Daoy (cell line): ENCODE measurements at places on chromosomes 11 and 22.
A peak's percentile ranks its signal among the peaks of the same experiment; 100 is the strongest.

GRCh38 chr11:9028581-9028980 is 24.8 kb upstream of the NRIP3 start:
- no peak for DNase-seq

DNA sequence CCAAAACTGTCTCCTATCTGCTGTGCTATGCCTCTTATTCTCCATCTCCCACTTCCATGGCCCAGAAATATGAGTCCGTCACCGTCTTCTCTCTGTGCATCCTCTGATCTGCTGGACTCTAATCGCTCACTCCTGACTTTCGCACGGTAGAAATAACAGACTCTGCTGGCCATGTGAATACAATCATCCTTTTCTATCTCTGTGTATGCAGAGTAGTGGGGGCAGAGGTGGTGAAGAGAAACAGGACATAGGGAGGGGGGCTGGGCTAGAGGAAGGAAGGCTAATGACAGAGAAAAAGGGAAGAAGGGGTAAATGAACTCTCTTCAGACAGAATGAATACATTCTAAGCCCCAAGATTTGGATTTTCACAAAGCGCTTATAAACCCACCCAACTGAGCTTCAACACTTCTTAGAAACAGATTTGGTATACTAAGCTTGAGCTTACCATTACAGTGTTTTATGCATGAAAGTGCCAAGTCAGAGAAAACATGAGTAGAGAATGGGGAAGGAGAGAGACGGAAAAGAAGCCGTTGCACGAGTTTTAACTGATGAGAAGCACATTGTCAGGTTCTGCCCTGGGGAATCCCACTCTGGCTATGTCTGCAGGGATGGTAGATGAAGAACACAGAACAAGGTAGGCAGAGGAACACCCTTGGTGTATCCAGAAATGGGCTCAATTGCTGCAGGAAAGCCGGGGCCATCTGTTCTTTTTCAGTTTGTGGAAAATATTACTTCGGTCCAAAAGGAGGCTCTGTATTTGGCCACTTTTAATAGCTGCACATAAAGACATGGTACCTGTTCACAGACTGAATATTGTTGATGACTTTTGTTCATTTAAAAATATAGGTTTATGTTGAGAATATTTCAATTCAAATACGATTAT is 324.7 kb downstream of the ETS1 start:
- DNase-seq = no peak

- no peak for DNase-seq
Observed at GRCh38 chr11:33325451-33325850, 68.3 kb downstream of the HIPK3 start.

GRCh38 chr11:82890002-82890341 is 10.3 kb downstream of the PRCP start:
- no peak for DNase-seq

- DNase-seq = no peak
Observed at GRCh38 chr22:20905415-20906386, 11.5 kb upstream of the CRKL start.

GRCh38 chr11:24543771-24544170 is 46.9 kb downstream of the LUZP2 start:
- no peak for DNase-seq

DNA sequence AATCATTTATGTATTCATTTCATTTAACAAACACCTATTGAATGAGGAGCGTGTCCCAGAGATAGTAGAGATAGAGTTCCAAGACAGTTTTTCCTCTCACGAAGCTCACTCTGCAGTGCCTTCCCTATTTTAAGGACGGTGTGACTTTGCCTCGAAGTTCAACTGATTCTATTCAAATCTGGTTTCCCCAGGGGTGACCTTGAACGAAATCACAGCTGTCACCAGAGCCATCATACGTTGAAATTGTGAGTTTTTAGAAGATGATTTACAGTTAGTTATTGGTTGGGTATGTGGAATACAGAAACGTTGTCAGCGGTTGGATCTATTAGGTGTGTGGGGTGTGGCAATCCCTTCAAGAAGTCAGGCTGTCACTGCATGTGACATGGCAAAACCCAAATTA is 33.9 kb upstream of the SESN3 start:
- DNase-seq = no peak

- no peak for DNase-seq
Observed at GRCh38 chr11:70026726-70027125, 51.4 kb upstream of the ANO1 start.

DNA sequence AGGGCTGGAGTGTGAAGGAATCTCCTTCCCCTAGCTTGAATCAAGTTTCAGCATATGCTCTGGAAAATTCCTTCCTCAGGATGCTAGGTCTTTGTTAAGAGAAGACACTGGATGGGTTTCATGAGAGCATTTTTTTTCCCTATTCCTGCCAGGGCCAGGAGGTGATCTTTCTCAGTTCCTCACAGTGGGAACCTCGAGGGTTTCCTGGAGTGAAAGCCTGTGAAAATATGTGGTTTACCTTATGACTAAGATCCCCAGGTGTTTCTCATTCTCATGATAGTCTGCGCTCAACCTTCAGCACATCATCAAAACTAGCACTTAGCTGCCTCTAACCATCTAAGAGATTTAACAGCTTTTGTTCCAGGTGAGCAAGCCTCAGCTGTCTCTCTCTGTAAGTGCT is 985.3 kb upstream of the FAT3 start:
- DNase-seq = no peak

- DNase-seq = no peak
Observed at GRCh38 chr11:61007383-61007955, 36.0 kb downstream of the CD6 start.

- DNase-seq = no peak
Observed at GRCh38 chr11:69030301-69030700, 17.3 kb upstream of the MRGPRF start.

GRCh38 chr22:34454598-34454997 is 534.3 kb upstream of the LARGE1 start:
- DNase-seq = no peak

DNA sequence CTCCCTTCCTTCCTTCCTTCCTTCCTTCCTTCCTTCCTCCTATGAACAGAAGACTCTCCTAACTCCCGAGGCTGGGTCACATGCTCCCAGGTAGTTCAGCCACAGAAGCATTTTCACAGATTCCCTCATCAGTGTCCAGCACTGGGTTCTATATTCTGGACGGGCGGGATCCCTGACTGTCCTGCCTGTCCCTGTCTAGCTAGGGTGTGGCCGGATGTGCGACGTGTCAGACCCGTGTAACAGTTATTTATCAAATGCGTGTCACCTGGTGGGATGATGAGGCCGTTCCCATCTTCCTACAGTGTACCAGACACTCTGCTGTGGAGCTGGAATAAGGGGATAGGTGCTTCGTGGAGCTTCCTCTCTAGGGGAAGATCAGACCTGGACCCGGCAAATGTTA is 901.0 kb downstream of the BRD1 start:
- DNase-seq = no peak

DNA sequence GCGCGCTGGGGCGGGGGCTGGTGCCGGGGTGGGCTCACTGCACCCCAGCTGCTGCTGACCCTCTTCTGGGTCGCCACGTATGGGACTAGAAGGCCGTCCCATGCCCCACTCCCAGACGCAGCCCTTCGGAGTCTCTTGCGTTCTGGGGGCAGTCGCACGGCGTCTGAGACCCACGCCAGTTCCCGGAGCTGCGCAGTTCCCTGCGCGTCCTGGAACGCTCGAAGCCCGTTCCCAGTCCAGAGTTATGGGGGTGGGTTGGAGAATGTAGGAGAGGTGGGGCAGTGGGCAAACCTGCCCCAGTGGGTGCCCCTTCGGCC is 375 bp downstream of the LAYN start:
- no peak for DNase-seq

GRCh38 chr22:28015676-28016601 is 96.9 kb upstream of the PITPNB start:
- DNase-seq = no peak

- DNase-seq = no peak
Observed at GRCh38 chr22:32839831-32840584, 38.5 kb downstream of the TIMP3 start.

DNA sequence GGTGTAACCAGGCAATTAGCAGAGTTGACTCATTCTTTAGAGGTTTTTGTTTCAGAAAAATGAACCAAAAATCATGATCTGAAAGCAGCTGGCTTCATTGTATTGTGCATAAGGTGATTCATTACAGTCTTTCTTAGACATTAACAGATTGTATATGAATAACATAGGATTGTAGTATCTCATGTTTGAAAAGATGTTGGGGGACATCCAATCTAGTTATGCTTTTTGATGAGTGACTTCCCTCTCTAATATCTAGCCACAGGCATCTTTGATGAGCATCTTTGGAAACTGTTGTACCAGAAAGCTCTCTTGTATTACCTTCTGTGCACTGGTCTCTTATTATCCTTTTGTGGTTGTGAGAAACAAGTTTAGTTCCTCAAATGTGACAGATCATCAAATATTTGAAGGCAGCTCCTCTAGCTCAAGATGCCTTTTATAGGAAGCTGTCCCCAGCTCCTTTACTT is 8.3 kb downstream of the GRK3 start:
- DNase-seq = no peak

DNA sequence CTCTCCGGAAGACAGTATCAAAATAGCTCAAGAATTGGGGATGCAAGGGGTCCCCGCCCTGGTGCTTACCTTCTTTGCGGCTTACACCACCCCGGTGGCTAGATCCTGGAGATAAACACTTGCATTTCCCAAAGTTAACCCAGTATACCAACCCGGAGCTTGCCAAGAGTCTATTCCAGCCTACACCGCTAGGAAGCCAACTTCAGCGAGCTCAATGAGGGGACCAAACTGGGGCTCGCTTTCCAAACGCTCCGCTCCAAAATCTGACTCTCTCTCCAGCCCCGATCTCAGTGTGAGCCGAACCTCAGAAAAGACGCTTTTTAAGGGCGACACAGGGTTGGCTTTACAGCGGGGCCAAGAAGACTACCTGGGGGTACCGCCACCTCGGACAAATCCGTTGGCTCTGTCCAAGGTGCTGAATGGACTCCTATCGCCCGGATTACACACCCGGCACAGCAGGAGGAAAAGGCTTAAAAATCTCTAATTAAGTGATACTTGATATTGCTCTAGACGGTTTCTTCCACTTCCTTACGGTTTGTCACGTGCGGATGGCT is 20.1 kb upstream of the BDNF start:
- peak; percentile 70 for DNase-seq

DNA sequence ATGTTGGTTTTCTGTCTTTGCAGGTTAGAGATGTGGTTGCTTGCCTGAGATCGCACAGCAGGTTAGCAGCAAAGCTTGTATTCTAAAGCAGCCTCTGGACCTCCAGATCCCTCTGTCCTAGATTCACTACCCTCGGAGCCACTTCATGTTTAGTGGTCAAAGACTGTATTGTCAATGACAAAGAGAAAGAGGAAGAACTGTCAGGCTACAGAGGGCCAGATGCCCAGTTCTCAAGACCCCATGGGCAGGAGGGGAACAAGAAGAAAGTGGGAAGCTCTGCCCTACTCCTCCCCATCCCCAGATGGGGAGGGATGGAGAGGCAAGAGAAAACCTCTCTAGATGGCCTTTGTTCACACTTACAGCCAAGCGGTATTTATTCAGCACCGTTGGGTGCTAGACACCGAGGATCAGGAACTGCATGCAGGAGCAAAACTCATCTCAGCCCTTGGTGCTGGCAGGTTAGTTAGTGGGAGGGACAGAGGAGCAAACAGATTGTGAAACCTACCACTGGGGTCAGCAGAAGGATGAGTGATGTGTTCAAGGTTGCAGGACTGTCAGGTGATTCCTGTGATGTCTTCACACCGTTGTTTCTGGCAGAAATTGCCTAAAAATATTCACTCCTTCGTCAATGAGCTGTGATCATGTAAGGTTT is 38.3 kb upstream of the PTPRJ start:
- DNase-seq = no peak

- no peak for DNase-seq
Observed at GRCh38 chr22:27358096-27358870, 443.3 kb downstream of the MN1 start.
